ENCODE measurements at places on chromosomes 13 and 19. TPM values are rescaled to one million over a fixed set of nuclear protein-coding genes. Genes with fewer than 3 reads are reported as not detected.

SIGLECL1 gene
- total RNA-seq = not detected

NRTN gene
- not detected for total RNA-seq

IQCN gene
- not detected for total RNA-seq

ZNF229 gene
- 3.2 TPM for total RNA-seq

ZNF682 gene
- 1.3 TPM for total RNA-seq
